A549 (cell line): ENCODE measurements at places on chromosomes 4 and X. TPM values are rescaled to one million over a fixed set of nuclear protein-coding genes. Genes with fewer than 3 reads are reported as not detected.

GRCh38 chr4:89212666-89213381, 94.8 kb downstream of the GPRIN3 start:
- no peak for DNase-seq

The ADGRL3 gene
- polyA plus RNA-seq, result 0.01 to 0.05 TPM (median 0.05 TPM) in 3 replicates

GRCh38 chr4:74111306-74111975, 12.4 kb upstream of the CXCL2 start:
- no peak for DNase-seq

The RGN gene
- 0.28 TPM in 1 of 3 replicates, not detected in the others for polyA plus RNA-seq

GRCh38 chrX:22526339-22526738, 253.6 kb downstream of the CBLL2 start:
- DNase-seq, result no peak

GRCh38 chr4:153448003-153448731, 18.0 kb upstream of the TMEM131L start:
- DNase-seq, result no peak

- no peak for DNase-seq
These were observed 9.7 kb upstream of the GUF1 start for GRCh38 chr4:44668526-44668925.

GRCh38 chr4:24488399-24489164, 95.8 kb downstream of the DHX15 start:
- DNase-seq, result peak; percentile 67
